ENCODE measurements at places on chromosomes 13 and 19. TPM values are rescaled to one million over a fixed set of nuclear protein-coding genes. Genes with fewer than 3 reads are reported as not detected.

CDX2 gene
- total RNA-seq, result 31.0 TPM

NAPSA gene
- total RNA-seq, result 2.7 TPM

ZNF528 gene
- total RNA-seq, result 42.8 TPM

MYH14 gene
- total RNA-seq, result 65.9 TPM

ZNF529 gene
- total RNA-seq, result 24.3 TPM
